ENCODE measurements at places on chromosomes 5 and 9.

DNA sequence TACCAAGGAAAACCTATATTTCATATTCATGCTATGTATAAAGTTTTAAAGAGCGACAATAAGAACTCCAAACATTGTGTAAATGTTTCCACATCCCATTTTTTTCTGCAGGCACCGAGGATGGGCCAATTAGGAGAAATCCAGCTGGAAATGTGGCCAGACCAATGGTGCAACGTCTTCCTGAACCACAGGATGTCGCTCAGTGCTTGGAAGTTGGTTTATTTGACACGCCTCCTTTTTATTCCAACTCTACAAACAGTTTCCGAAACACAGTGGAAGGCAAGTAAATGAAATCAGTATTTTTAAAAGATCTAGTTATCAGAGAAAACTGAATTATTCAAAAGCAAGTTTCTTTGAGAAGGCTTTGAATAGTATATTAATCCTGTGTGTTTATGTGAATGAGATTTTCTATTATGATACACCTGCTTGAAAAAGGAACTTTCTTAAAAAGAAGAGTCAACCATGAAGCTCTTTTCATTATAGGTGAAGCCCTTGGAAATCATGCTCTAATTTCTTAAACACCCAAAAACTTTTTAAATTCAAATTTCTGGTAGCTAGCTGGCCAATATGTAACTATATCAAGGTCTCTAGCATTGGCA, 9.1 kb downstream of the TYRP1 start:
- no peak for DNase-seq

- no peak for DNase-seq
These were observed 7.8 kb downstream of the LCN10 start for GRCh38 chr9:136734837-136735496.

DNA sequence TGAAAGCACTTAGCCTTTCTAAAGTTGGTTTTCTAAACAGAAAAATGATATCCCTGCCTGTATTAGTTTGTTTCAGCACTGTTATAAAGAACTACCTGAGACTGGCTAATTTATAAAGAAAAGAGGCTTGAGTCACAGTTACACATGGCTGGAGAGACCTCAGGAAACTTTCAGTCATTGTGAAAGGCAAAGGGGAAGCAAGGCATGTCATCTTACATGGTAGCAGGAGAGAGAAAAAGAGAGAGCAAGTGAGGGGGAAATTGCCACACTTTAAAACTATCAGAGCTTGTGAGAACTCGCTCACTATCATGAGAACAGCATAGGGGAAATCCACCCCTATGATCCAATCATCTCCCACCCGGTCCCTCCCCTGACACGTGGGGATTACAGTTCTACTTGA, 64.9 kb downstream of the FAM170A start:
- DNase-seq: no peak

DNA sequence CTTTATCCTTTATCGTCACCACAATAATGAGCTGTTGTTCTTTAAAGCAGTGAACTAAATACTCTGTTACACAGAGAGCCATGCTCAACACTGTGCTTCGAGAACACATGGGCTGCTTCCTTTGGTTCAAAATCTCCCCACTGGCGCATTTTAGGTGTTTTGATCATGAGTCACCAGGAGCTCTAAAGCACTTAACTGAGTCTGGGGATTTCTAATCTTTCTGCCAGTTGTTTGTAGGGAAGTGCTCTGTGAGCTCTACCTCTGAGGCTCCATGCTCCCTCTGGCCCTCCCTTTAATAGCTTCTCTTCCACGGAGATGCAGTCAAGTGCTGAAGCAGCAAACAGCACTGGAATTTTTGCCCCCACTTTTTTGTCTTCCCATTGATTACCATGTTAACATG, 17.0 kb downstream of the ERAP2 start:
- peak; percentile 12 for DNase-seq

DNA sequence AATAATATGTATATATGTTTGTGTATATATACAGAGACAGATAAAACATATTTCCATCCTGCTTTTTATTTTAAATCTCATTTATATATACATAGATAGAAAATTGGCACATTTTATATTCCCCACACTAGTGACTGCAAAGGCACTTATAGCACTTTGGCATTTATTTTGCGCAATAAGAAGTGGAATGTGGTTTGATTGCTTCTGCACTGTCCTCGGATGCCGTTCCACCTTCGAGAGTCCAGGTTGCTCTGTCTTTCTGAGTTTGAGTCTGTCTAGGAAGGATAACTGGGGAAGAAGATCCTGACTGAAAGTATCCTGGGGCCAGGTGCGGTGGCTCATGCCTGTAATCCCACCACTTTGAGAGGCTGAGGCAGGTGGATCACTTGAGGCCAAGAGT, 66.5 kb upstream of the ENTREP1 start:
- DNase-seq: no peak

GRCh38 chr5:40001796-40002195, 577.0 kb upstream of the DAB2 start:
- DNase-seq: no peak

DNA sequence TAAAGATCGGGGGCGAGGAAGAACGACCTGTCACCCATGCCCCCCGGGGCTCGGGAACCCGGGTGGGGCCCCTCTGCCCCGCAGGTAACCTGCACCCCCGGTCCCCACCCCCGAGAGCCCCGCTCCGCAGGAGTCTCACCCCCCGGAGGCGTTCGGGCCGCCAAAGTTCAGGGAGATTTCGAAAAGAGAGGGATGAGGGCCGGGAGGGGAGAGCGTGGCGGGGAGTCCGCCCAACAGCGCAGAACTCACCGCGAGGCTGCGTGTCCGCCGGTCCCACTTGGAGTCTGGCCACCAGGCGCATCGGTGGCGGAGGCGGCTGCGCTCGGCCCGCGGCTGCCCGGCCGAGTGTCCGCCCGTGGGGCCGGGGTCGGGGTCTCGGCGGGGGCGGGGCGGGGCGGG, at the start of gene PHF19:
Gene PHF19 (minus strand): TSS at position 347 of the 399 bp plus-strand sequence. CDS start 2,447 bp downstream, outside the sequence.
- no peak for DNase-seq

DNA sequence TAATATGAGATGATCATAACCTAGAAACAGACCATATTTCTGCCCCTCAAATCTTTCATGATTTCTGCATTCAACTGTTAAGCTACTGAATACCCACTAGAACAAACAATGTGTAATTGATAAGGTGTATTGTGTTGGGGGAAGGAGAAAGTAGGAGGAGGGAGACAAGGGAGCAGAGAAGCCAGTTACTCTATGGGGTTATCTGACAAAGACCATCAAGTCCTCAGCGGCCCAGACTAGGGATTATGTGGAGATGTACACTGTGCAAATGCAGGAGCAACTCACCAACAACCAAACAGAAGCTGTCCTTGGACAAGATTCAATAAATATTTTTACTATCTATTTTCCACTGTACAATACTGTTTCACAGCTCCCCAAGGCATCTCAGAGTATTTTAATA, 2.7 kb downstream of the NRG2 start:
- no peak for DNase-seq

GRCh38 chr5:175689147-175689991, 31.5 kb downstream of the HRH2 start:
- DNase-seq: no peak

DNA sequence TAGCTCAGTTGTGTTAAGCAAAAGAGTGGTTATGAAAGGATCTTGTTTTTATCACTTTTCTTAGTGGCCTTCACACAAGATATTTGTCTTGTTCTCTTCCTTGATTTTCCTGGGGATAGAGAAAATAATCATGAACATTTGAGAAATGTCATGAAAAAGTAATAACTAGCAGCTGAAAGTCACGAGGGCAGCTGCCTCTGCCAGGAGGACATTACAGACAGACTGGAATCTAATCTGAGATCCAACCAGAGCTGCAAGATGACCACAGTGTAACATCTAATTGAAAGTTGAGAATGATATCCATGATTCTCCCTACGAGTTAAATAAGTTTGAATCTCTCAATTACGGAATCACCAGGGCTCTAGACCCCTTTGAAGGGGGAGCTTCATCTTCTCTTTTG, 274.9 kb downstream of the ARHGAP26 start:
- no peak for DNase-seq

DNA sequence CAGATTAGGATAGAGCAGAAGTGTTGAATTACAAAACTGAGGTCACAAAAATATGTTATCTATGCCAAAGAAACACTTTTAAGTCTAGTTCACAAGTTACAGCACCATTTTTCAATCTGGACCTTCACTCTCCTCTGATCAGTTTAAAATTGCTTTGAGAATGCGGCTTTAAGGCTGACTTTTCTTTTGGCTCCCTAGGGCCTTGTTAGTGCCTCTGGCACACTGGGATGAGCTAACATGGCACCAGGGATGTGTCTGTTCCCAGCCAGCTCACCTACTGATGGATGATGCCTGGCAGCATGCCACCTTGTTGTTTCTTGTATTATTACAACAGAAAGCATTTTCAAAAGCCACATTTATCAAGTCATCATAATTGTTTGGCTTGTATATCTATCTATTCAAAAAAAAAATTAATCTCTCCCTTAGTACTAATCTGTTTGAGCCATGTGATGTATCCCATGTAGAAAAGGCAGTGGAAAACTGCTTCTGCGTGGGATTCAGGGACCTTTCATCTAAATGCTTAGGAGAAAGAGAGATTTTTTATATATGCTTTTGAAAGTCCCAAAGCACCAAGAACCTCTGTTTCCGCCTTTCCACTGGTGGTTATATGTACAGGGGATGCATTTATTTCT, 46.6 kb downstream of the ADAMTSL1 start:
- no peak for DNase-seq

- DNase-seq: no peak
These were observed 513.4 kb downstream of the CSNK1G3 start for GRCh38 chr5:124025306-124025845.

GRCh38 chr5:68646144-68646543, 430.6 kb downstream of the PIK3R1 start:
- DNase-seq: no peak

- DNase-seq: no peak
These were observed 1.5 kb downstream of the NKD2 start for GRCh38 chr5:1010181-1010510.

DNA sequence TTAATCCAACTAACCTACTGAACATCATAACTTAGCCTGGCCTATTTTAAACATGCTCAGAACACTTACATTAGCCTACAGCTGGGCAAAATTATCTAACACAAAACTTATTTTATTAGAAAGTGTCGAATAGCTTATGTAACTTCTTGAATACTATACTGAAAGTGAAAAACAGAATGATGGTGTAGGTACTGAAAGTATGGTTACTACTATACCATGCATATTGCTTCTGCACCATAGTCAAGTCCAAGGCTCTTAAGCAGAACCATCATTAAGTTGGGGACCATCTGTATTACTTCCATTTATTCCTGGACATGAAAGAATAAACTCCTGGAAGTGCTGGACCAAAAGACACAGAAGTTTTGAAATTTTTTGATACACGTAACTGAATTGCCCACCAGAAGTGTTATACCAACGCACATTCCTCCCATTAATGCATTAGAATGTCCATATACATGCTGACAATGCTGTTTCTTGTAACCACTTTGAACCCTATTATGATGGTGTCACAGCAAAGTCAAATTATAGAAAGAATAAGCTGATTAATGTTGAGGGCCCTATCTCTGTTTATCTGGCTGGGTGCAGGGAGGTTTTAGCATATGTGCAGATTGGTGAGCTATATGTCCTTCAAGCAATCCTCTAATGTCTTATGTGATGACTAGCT, 375.7 kb downstream of the ACTL7B start:
- no peak for DNase-seq

DNA sequence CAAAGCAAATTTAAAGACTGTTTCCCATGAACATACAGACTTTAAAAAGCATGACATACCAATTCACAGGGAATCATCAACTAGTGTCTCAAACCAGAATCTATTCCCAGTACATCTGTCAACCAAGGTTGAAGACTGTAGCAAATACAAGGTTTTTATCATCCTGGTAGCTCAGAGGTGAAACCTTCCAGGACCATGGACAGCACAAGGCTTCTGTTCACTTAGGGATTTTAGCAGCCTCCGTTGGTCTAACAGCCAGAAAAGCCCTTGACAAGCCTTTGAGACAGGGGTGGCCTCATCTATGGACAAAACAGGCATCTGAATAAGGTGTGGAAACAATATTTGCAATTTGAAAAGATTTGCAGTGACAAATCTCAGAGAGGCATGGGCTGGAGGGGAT, 119.0 kb downstream of the TRIM32 start:
- DNase-seq: no peak

GRCh38 chr5:173663352-173664153, 47.1 kb upstream of the BOD1 start:
- no peak for DNase-seq

GRCh38 chr5:103211576-103212561, 46.7 kb upstream of the MACIR start:
- no peak for DNase-seq

DNA sequence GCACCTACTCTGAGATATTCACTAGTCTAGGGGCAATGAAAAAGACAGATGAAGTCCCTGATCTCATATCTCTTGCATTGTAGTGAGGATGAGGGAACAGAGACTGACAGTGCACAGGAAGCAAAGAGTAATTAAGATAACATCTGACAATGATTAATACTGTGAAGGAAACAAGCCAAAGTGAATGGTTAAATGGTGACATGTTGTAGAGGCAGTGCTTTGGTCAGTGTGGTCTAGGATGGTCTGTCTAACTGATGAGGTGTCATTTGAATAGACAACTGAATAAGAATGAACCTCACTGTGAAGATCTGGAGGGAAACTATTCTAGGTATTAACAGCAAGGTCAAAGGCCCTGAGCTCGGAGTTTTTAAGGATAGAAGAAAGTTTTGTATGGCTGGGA, 333.3 kb upstream of the GRIA1 start:
- DNase-seq: no peak

DNA sequence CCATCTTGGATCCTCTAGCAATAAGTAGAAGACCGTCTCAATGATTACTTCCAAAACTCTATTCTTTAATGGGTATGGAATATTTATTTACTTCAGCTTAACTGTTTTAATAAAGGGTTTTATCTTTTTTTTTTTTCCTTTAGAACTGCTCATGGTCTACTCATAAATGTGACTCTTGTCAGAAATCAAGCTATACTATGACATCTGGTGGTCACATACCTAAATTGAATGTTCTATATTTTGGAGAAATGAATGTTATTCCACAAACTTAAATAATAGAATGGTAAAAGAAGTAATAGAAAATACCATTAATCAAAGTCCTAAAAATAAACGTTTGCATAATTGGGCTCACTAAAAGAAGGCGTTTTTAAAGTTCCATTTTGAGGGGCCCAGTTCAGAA, 131.2 kb upstream of the PLCXD3 start:
- no peak for DNase-seq

DNA sequence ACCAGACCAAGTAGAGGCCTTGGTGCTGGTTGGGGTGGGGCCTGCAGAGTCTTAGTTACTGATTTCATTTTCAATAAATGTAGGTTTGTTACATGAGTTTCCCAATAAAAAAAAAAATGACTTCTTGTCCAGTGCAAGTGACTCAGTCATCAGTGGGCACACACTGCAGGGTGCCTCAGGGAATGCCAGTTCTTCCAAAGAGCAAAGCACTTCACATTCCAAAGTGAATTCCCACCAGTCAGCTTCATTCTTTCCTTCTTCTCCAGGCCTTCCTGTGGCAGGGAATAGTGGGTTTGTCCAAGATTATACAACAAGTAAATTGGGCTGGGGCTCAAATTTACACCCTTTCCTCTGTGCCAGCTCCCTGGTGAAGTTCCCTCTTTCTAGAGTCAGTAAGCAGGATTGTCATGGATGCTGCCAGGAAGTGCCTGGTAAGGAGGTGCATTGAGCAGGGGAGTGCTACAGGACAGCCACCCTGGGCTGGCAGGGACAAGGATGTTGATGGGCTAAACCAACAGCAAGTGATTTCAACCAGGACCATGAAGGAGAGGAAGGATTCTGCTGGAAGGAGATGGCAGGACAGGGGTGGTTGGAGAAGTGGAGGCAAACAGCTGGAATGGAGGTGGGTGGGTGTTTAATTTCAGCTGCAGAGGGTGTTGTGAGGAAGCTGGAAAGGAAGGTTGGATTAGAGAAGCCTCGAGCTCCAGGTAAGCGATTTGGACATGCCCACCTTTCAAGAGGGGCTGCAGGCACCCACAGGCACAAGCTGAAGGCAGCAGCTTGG, 3.7 kb upstream of the B4GALT7 start:
- no peak for DNase-seq
